ENCODE measurements at places on chromosomes 2 and 18.

DNA sequence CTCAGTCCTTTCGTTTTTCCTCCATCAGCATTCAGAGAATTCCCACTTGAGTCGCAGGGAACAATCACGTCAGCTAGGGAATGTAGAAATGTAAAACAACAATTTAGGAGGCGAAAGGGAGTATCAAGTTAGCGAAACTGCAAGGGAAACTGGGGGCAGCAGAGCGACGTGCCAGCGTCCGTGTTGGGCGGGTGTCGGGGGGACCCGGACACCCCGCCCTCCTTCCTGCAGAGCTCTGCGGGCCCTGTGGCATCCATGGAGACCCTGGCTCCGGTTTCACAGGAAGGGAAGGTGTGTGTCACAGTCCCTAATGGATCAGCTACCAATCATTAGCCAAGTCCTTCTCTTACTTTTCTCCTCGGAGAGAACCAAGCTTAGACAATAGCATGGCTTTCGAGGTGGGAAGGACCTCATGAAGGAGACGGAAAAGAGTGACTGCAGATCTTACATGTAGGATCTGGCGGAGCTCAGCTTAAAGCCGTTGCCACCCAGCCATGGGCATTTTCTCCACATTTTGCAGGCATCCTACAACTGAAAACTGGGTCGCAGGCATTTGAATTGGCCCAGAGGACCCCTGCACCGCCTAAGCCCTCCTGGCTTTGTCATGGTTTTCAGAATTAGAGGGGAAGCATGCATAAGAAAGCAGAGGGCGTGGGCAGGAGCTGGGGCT is 33.7 kb downstream of the SOX11 start:
- DNase-seq: no peak

- DNase-seq: no peak
Measured at GRCh38 chr2:234158812-234159211, 108.3 kb downstream of the SPP2 start.

- no peak for DNase-seq
Measured at GRCh38 chr2:217228732-217229131, 368.9 kb upstream of the TNP1 start.

GRCh38 chr2:134218930-134219658 is 34.8 kb upstream of the MGAT5 start:
- DNase-seq: no peak

DNA sequence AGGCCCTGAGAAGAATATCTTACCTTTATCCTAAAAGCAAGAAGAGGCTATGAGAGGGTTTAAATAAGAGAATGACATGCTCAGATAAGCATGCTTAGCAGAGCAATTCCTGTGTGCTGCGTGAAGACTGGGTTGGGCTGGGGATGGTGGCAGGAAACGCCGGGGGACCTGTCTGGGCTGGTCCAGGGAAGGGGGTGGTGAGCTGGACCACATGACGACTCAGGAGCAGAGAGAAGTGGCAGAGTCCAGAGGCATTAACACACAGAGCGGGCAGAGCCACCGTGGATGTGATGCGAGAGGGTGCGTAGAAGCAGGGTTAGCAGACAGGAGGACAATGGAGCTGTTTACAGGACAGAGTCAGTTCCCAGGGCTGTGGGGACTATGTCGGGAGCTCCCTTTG is 84.5 kb downstream of the ZBTB7C start:
- DNase-seq: no peak

Data from BE2C (cell line).